ENCODE measurements at places on chromosomes 12 and 14.

DNA sequence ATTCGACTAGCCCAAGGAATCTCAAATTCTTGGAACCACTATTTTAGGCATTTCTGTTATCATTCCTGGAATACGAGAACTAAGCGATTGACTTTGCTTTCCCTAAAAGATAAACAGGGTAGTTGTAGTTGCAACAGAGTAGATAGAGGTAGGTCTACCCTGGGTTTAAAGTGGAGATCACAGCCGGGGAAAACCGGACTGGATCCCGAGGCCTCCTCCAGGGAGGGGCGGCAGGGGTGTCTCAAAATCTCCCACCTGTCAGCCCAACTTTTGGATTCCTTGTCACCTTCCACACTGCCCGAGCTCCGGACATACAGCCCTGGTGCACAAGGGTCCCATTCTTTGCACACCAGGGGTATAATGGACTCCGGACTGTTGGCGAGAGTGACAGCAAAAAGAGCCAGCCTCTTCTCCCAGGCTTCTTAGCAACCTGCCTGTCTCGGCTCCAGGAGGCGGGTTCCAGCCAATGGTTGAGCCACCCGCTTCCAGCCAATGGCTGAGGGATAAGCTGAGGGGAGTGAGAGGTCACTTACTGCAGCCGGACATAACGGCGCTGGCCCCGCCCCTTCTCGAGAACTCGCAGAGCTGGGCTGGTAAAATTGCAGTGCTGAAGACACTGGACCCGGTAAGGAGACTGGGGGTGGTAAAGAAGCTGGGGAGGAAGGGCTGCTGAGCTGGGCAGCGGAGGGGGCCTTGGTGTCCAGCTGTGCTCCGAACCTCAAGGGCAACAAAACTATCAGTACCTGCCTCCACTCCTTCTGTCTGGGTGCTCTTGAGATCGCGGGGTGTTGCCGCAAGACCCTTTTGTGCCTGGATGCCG lies at the start of gene SUOX:
Gene SUOX (plus strand): TSS at position 562 of the 820 bp plus-strand sequence. CDS start 4,946 bp downstream, outside the sequence.
- peak; percentile 97 for DNase-seq

- DNase-seq: no peak
Measured at GRCh38 chr14:94476023-94476422, at the start of gene SERPINA9. TSS of gene SERPINA9 (minus strand) at chr14:94476197. CDS start at chr14:94469840, 6,357 bp downstream.

DNA sequence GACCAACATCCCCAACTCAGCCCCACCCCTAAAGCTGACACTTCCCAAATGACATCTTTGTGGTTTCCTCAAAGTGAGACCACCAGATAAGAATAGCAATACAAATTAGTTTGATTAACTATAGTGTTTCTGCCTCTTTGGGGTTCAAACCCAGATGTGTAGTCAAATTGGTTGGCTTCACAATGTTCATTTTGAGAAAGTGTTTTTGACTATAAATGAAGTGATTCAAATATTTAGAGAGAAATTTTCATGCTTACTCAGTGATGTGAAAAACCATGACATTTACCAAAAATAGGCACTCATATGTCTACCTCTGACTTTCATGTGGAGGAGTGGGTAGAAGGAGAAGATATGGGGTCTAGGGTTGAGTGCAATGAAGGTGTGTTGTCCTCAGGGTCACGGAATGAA lies 218.4 kb downstream of the BCAT1 start:
- no peak for DNase-seq

GRCh38 chr12:67710582-67710981 lies 62.0 kb downstream of the DYRK2 start:
- no peak for DNase-seq

DNA sequence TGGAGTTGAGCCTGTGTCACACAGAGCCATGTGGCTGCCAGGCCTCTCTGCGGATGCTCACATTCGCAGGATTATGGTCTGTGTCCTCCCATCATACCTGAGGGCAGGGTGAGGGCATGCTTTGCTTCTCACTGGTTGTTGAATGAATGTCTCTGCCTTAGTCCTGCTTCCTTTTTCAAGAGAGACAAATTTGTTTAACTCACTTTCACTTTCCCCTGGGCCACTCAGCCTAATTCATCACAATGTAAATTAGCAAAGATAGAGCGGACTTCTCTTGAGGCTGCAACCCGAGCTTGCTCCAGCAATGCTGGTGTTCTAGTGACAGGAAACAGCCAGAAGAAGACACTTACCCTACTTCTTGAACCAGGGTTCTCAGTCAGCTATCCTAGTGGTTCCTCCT lies 35.5 kb upstream of the PAX9 start:
- no peak for DNase-seq

- no peak for DNase-seq
Measured at GRCh38 chr12:39816671-39817185, 197.1 kb upstream of the ABCD2 start.

DNA sequence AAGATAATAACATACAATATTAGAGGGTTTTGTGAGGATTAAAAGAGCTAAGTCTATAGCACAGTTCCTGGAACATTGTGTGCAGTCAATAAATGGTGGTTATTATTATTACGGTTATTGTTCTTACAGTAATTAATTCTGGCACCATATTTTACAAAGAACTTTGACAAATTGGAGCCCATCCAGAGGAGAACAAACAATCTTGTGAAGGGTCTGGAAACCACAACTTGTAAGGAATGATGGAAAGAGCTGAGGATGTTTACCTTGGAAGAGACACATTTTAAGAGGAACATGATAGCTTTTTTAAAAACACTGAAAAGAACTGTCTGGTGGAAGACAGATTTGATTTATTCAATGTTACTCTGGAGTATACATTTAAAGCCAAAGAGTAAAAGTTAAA lies 150.5 kb upstream of the KRR1 start:
- no peak for DNase-seq

- DNase-seq: no peak
Measured at GRCh38 chr14:39315859-39316444, 82.2 kb downstream of the MIA2 start.

- no peak for DNase-seq
Measured at GRCh38 chr14:76997257-76997970, 31.1 kb downstream of the IRF2BPL start.

DNA sequence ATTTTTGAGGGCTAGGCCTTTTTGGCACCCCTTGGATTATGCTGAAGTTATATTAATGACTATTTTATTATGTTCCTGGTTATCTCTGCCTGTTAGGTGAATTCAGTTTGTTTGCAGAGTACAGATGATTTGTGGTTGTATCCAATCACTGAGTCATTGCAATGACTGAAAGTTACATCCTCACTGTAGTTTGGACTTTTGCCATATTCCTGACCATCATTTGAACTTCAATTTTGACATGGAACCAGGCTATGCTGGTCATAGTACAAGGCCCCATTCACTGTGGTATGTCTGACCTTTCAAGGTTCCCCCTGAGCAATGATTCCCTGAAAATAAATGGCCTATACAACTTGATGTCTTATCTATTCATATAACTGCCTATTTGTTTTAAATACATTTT lies 621.0 kb downstream of the CCER1 start:
- no peak for DNase-seq

GRCh38 chr12:73599268-73599667 lies 938.4 kb upstream of the ATXN7L3B start:
- no peak for DNase-seq

GRCh38 chr12:53825246-53826081 lies 73.7 kb upstream of the CISTR start:
- no peak for DNase-seq

DNA sequence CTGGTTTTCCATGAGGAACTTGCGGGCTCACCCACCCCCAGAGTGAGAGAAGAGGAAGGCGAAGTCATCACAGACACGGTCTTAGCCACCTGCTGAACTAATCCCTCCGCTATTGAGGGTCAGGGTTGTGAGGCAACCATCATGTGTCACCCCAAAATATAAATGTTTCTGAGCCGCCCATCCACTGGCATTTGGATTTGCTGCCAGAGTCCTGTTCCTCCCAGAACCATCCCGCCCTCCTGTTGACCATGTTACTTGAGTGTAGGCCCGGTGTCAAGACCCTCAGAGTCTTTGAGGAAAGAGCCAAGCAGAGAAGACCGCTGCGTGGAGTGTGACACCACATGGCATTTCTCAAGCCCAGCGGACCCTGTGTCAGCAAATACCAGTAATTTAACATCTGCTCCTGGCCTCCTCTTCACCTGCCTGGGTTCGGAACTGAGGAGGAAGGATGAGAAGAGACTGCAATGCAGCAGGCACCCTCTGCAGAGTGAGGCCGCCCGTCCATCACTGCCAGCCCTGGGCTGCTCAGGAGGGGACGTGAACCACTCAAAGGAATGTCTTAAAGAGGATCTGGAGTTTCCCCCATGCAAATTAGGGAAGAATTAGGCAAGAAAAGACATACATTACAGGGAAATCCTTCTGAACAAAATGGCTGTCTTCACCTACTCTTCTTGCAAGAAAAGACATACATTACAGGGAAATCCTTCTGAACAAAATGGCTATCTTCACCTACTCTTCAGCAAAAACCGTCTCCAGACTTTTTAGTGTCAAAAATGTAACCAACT lies 100.4 kb downstream of the FBXL14 start:
- no peak for DNase-seq

DNA sequence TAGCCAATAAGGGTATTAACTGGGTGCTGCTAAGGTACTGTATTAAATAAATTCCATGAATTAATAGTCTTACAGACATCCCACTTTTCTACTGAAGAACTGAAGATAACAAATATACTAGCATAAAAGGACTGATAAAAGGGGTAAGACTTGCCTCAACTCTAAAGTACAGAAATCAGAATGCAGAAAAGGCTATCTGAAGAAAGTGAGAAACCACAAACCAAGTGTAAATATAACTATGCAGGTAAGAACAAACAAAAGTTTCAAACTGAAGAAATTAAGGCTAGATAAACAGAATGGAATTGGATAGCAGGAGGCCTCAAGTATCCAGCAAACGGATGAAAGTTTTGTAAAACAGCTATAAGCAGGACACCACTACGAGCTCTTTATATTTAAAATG lies 29.5 kb downstream of the YAF2 start:
- no peak for DNase-seq

GRCh38 chr12:127133675-127134335 lies 1133.2 kb upstream of the TMEM132C start:
- DNase-seq: no peak

GRCh38 chr14:104349950-104350349 lies 211.6 kb downstream of the KIF26A start:
- no peak for DNase-seq
